HT1080 (cell line): ENCODE measurements at places on chromosomes 13 and 19. TPM values are rescaled to one million over a fixed set of nuclear protein-coding genes. Genes with fewer than 3 reads are reported as not detected.

Gene ZNF43
- total RNA-seq, result 3.0 and 3.3 TPM in 2 replicates

DNA sequence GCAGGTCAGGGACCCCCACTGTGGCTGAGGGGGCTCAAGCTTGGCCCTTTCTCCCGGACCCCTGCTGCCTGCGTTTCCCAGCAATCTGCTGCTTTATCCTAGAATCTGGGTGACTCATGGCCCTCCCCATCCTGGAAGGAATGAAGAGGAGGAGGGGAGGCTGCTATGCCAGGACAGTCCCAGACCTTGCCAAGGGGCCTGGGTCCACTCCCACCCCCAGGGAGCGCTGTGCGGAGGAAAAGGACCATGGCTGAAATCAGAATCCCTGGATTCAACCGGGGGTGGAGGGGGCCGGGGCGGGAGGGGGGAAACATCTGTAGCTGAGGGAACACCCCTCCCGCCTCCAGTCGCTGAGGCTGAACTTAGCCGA is 20.5 kb downstream of the ZNF114 start:
- DNase-seq, result peak; percentile 74

Gene C13orf42
- not detected in 2 replicates for total RNA-seq

- no peak for DNase-seq
These were observed 12.6 kb upstream of the ZNF414 start for GRCh38 chr19:8526345-8527091.

GRCh38 chr13:98450539-98451111 is 126.3 kb downstream of the STK24 start:
- no peak for DNase-seq

GRCh38 chr19:33385956-33386355 is 12.4 kb downstream of the CEBPG start:
- DNase-seq, result no peak

Gene PEG3
- total RNA-seq, result not detected in 2 replicates
